ENCODE measurements at places on chromosomes 16 and 17.

- DNase-seq: no peak
These were observed 16.5 kb downstream of the KATNIP start for GRCh38 chr16:27566417-27566816.

- no peak for DNase-seq
These were observed 45.3 kb downstream of the DDX19A start for GRCh38 chr16:70391881-70392481.

DNA sequence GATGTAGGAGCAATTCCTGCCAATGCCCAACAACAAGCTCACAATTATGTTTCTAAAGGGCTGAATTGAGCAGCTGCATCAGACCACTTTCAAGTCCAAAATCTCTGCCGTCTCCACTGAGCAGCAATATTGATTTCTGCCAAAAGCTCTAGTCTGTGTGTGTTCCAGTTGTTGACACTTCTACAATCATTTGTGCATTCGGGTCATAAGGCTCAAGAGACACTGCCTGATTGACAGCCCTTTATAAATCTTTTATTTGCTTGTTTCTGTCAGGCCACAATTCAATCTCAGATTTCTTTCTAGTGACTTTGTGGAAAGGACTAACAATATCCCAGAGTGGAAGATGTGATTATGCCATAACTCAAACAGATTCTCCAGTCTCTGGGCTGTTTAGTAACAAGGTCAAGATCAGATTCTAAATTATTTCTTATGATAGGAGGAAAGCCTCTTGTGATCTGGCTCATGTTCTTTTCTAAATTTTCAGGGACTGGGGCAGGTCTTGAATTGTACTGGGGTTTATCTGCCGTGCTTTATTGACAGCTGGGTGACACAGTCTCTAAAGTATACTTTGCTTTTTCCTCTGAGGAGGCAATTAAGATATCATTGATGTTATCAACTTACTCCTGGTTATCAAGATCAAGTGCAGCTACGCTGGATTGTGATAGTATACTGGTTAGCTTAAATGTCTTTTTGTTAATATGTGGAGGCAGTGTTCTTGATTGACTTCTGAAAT, 377.1 kb downstream of the CNTNAP4 start:
- DNase-seq: no peak

GRCh38 chr16:20001856-20002707, 71.6 kb downstream of the GPR139 start:
- no peak for DNase-seq

GRCh38 chr16:48479329-48479728, 94.1 kb upstream of the SIAH1 start:
- DNase-seq: no peak

DNA sequence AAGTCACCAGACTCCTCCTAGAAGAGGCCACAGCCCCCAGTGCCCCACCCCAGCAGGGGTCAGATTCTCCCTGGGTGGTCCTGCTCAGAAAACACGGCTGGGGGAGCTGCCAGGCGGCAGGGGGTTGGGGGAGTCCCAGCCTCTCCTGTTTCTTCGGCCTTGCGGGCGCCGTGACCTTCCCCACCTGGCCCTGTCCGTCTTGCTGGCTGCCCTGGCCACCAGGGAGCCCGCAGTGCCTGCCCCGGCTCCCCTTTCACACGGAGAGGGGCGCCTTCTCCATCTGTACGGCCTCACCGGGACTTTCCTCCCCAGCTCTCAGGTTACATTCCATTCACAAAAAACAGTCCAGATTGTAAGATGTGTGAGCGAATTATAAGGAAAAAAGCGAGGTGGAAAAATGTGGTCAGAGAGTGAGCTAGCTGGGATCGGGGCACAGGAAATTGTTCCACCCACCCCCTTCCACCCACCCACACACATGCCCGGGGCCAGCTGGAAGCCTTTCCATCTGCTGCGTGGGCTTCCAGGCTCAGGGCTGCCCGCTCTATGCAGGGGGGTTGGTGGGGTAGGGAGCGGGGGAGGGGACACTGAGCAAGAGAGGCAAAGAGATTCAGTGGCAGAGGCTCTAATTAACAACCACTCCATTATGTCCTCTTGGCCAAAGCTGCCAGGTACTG, 14.6 kb upstream of the CIBAR2 start:
- DNase-seq: peak; percentile 42

DNA sequence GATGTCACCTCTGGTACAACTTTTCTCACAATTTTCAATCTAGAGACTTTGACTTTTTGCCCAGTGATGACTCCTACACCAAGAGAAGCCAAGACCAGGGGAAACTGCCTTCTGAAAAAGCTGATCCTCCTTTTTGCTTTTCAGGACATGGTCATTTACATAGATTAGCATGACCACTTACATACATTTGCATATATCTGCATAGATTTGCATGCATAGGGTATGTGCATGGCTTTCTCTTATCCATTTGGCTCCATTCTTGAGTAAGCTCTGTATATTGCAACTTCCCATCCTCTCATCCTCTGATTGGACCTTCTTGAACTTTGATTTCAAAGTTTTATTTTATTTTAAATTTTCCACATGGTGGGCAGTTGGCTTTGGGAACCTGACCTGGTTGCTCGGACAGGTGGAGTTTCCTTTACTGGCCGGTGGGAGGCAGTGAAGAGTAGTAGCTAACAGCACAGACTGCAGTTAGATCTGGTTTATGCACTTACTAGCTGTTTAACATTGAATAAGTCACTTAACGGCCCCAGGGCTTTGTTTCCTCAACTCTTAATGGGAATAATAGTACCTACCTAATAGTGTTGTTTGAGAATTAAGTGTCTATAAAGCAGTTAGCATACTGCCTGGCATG, 92.9 kb downstream of the GPR139 start:
- DNase-seq: no peak

DNA sequence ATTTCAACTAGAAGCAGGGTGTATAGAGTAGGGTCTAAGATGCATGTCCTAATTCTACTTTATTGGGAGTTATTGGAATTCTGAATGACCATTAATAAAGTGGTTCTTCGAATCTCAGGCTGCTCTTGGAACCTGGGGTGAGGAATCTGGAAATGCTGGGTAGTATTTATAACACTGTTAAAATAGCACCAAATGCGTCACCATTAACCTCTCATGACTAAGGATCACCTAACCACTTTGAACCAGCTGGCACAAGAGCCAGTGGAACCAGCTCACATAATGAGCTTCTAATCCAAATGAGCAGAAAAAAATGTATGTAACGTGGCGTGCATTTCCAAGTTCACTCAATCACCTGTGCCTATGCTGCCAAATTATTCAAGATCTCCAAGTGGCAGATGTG, 281.7 kb downstream of the GRIN2A start:
- no peak for DNase-seq

DNA sequence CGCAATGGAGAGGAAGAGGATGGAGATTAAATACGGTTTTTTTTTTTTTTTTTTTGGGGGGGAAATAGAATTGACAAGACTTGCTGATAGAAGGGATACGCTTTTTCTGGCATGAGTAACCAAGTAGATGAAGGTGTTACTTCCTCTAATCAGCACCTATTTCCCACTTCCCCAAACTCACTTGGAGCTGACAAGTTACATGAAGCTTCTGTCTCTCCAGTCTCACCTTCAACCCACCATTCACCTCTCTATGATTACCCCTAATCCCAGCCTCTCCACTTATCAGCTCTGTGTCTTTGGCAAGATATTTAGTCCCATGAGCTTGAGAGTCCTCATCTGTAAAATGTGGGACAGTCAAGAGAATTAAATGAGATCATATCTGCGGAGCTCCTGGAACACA, 185.9 kb upstream of the HS3ST3A1 start:
- DNase-seq: no peak

DNA sequence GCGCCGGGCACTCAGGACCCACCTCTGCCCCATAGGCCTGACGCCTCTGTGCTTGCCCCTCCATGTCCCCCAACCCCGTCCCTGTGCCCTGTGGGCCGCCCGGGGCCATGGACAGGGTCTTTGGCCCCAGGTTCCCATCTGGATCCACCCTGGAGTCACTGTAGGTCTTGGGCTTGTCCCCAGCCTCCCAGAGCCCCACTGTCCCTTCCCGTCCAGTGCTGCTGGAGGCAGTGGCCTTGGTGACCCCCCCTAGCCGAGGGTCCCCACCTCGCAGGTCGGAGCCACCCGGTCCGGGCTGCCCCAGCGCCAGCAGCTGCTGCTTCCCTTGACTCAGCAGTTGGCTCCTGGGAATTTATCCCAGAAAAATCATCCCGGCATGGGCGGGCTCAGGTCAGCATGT, 49.3 kb downstream of the ZFPM1 start:
- no peak for DNase-seq

- peak; percentile 46 for DNase-seq
These were observed 92.2 kb downstream of the HS3ST3A1 start for GRCh38 chr17:13509527-13509926.

DNA sequence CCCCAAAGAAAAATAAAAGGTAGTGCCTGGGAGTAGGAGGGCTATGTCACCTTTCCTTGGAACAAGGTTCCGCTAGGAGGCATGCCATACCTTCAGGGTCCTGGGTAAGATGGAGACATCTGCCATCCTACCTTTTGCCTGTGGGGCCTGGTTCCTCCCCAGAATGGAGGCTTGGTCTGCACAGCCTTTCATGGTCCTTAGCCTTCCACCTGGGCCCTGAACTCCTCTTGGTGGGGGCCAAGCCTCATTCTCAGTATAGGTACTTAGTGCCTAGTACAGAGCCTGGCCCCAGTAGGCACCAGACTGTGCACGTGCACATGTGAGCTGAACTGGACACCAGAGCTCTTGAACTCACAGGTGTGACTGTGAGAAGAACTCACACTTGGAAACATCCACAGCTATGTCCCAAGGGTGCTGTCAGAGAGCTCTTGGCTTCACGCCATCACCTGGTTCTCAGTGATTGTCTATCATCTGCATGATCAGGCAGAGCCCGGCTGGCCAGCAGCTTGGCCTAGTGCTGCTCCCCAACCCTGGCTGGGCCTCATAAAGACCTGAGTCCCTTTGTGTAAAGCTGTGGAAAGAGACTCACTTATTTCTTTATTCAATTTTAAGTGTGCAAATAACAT, 143.2 kb downstream of the SOCS1 start:
- no peak for DNase-seq

DNA sequence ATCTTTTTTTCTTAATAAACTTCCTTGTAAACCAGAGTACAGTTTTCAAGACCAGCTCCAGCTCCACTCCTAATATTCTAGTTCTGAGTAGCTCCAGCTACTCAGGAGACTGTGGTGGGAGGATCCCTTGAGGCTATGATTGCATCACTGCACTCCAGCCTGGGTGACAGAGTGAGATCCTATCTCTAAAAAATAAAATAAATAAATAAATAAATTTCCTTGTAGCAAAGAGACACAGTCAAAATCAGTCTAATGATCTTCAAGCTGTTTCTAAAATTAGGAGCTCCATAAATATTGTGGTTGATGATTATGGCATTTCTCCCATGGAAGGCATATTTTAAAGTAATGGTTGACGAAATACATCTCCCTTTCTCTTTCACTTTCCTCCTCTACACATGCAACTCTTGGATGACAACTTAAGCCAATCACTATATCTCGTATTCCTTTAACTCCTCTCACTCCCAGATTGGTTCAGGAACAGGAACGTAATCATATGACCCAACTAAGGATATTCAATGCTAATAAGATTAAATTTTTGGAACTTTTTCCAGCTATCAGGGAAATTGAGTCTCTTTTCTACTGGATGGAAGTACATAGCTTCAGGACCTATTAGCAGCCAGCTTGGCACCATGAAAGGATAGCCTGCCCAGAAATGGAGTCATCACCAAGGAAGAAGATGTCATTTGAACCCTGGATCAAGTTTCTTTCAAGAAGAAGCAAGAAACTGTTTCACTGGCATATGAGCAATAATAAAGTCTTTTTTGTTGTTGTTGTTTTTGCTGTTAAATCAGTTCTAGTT, 42.1 kb upstream of the TAOK1 start:
- DNase-seq: no peak

DNA sequence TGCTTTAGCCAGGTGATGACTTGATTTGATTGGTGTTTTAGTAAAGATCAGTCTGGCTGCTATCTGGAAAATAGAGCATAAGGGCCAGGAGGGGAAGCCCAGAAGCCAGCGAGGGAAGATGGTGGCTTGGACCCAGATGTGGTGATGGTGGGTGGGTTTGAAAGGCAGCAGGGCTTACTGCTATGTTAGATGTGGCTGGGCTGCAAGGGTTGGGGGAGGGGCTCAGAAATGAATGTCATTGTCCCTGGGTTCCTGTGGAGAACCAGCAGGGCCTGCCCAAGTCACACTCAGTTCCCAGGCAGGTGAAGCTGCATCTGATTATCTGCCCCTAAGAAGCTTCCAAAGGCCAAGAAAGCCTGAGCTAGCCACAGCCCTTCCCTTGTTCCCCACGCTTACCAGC, 71.7 kb upstream of the BRD7 start:
- no peak for DNase-seq

DNA sequence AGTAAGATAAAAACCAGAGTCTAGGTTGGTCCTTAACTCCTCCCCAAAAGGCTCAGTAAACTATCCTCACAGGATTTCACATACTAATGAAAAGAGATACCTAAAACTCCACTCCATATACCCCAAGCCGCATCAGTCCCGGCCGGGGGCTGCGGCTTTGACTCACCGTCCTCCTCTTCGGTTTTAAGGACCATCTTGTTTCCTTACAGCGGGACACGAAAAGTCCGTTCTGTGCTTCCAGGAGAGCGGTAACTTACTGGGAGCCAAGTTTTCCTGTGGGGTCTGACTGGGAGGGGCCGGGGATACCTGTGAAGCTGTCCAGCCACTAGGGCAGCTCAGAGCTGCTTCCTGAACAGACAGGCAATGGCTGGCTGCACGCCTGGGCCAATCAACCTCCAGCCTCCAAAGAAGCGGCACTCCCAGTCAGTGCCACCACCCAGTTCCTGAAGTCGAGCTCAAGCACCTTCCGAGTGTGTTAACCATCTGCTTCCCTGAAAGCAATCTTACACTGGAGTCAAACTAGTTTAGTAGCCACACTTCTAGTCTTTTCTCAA, 45.5 kb downstream of the CYTH1 start:
- DNase-seq: peak; percentile 55

DNA sequence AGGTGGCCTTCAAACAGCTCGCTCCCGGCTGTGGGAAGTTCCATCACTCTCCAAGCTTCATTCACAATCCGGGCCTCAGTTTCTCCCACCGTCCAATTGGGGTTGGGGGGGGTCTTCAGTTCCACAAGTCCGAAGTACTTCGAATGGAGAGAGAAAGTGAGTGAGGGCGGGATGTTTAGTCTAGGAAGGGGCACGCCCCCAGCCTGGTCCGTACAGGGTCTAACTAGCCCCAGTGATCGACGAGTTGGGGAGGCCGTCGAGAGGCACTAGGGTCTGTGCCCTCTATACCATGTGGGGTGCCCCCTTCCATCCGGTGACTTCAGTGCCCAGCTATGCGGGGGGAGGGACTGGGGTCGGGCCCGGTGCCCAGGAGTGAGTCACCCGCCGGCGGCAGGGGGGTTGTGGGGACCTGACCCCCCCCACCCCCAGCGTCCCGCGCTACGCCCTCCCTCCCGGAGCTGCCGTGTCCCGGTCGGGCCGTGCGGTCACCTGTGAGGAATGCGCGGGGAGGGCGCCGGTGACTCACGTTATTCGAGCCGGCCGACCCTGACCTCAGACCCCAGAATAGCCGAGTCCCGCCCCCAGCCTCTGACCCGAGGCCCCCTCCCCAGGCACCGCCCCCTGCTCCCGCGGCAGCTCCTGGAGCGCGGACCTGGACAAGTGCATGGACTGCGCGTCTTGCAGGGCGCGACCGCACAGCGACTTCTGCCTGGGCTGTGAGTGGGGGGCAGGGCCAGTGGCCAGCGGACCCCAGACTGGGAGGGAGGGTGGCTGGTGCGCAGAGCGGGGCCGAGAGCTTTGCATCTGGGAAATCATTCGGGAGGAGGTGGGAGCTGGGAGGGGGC, 658 bp downstream of the TNFRSF12A start:
- DNase-seq: no peak

Measured in right lung (tissue), 10 donors.